ENCODE measurements at places on chromosomes 16 and 17.

GRCh38 chr16:85522842-85523601 lies 90.1 kb upstream of the GSE1 start:
- DNase-seq = no peak

DNA sequence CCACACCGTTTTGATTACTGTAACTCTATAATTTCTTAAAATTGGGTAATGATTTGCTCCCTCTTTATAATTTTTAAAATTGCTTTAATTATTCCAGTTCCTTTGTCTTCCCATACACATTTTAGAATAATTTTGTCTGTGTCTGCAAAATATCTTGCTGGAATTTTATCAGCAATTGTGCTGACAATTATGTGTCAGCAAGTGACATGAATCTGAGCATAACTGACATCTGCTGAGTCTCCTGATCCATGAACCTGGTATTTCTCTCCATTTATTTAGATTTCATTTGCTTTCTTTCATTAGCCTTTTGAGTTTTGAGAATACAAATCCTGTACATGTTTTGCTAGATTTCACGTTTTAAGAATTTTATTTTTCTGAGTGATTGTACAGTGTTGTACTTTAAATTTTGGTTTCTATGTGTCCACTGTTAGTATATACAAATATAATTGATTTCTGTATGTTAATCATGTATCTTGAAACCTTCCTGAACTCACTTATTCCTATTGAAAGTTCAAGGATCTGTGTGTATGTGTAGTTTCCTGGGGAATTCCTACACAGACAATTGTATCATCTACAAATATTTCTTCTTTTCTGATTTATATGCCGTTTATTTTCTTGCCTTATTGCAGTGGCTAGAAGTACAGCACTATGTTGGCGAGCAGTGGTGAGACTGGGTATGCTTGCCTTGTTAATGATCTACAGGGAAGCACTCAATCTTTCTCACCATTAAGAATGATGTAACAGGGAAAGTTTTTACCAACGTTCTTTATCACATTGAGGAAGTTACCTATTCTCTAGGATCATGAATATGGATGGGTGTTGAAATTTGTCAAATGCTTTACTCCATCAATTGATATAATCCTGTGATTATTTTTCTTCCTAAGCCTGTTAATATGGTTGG lies 45.2 kb downstream of the N4BP1 start:
- no peak for DNase-seq

- no peak for DNase-seq
Measured at GRCh38 chr16:495127-495748, 32.3 kb upstream of the CAPN15 start.

- DNase-seq = no peak
Measured at GRCh38 chr17:66747578-66748275, 87.2 kb upstream of the CACNG5 start.

DNA sequence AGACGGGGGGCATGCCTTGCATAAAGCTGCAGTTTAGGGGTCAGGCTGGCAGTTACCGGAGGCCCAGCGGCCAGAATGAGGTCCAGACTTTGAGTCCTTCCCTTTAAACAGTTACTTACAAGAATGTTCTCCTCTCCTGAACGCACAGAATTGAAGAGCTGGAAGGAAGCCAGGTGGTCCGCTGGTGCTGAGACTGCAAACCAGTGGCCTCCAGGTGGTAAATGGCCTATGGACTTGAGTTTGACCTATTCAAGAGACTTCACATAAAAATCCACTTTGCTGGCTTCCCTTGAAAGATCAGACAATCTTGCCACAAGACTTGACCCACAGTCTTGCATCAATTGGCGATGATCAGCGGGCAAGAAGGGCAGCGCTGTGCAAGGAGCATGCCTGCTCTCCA lies 14.7 kb upstream of the SEZ6 start:
- no peak for DNase-seq

DNA sequence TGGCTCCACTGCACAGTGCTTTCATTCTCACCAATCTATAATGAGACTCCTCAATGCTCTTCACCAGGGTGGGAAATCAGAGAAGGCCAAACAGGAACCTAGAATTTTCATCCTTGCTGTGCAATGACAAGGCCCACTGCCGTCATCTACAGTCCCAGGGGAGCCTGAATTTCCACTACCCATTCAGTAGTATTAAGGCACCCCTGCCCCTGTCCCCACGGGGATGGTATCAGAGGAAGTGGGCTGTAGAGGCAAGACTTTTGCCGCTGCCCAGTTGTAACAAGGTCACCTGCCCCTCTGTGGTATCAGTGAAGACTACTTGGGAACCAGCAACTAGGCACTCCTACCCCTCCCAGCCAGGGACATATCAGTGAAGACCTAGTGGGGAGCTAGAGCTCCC lies 104.5 kb downstream of the C16orf78 start:
- DNase-seq = no peak

Data from NCI-H1048 (cell line).